ENCODE measurements at places on chromosomes 13 and 19. TPM values are rescaled to one million over a fixed set of nuclear protein-coding genes. Genes with fewer than 3 reads are reported as not detected.
A peak's percentile ranks its signal among the peaks of the same experiment; 100 is the strongest.

GRCh38 chr13:36981156-36981743 lies 17.9 kb downstream of the ALG5 start:
- peaks cover 15% of the 10 kb centered on the region for H3K36me3 ChIP-seq
- H3K4me3 ChIP-seq, result no peak overlapping the region
- H3K27me3 ChIP-seq, result no peaks in the 10 kb centered on the region

DNA sequence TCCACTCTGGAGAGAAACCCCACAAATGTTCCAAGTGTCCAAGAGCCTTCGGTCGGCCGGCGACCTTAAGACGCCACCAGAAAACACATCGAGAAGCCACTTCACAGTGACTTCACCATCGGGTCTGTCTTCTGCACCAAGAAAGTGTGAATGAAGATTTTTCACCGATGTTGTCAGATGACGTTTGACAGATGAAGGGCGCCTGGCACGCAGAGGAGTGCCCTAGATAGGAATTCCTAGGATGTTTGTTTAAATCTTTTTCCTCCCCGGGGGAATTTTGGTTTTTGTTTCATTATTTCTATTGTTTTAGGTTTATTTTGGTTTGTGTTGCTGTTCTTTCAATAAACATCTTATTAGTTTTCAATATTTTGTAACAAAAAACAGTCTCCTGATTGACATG lies 7.0 kb downstream of the ZSCAN5C start:
- DNase-seq, result no peak
- H3K36me3 ChIP-seq, result no peaks in the 10 kb centered on the region
- H3K4me1 ChIP-seq, result no peaks in the 10 kb centered on the region
- H3K27ac ChIP-seq, result no peak overlapping the region
- H3K4me3 ChIP-seq, result no peak overlapping the region

Gene EFNB2
- 10.9 TPM for total RNA-seq

- no peak for DNase-seq
- H3K27me3 ChIP-seq, result no peaks in the 10 kb centered on the region
- no peaks in the 10 kb centered on the region for H3K36me3 ChIP-seq
- H3K4me3 ChIP-seq, result no peak overlapping the region
- no peak overlapping the region for H3K27ac ChIP-seq
Observed at GRCh38 chr13:107295416-107296140, 727.6 kb upstream of the ARGLU1 start.

DNA sequence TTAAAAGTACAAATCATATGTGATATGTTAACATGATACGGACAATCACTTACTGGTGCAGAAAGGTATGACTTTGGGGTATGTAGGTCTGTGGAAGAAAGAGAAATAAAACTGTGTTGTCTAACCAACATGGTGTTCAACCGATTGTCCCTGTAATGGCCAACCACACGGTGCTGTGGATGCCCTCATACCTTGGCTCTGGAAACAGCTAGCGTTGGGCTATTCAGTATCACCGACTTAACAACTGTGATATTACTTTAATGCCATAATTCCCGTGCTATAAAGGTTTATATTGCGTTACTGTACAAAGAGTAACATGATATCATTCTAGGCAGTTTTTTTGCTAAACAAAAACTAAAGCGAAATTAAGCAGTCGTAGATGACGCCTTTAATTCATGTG lies 448.3 kb downstream of the EFNB2 start:
- H3K27me3 ChIP-seq, result no peaks in the 10 kb centered on the region
- no peak for DNase-seq
- H3K27ac ChIP-seq, result no peak overlapping the region
- H3K4me1 ChIP-seq, result no peaks in the 10 kb centered on the region
- no peaks in the 10 kb centered on the region for H3K36me3 ChIP-seq
- no peak overlapping the region for H3K4me3 ChIP-seq

DNA sequence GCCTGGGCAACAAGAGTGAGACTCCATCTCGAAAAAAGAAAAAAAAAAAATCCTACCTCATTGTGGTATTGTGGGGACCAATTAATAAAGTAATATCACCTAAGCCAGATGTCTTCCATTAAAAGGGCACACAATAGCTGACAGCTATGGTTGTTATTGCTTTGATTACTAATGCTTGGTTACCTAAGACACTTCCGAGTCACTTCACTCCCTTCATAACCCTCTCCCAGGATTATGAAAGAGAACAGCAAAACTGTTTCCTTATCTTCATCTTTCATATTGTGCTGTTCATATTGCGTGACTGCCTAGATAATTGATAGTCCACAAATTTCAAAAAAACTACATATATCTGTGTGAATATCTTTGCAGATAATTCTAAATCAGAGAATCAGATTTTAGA lies 10.3 kb upstream of the HSPH1 start:
- H3K36me3 ChIP-seq, result no peaks in the 10 kb centered on the region
- DNase-seq, result no peak
- no peak overlapping the region for H3K27ac ChIP-seq

DNA sequence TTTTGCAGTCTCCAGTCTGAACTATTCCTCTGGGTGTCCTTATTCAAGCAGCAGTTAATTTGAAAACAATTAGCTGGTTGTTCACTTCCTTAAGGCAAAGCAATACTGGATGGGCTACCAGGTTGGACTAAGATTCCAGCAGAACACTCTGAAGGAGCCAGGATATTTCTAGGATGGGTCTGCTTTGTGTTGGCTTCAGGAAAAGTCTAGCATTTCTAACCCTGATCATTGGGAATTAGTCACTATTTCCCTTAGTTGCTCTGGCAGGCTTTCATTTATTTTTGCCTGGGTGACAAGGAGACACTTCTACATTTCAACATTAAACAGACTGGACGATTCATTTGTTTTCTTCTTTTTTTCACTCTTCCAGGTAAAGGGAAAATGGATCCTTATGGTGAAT lies 228.4 kb downstream of the ENOX1 start:
- H3K4me1 ChIP-seq, result no peaks in the 10 kb centered on the region
- DNase-seq, result no peak
- H3K27me3 ChIP-seq, result no peaks in the 10 kb centered on the region
- H3K4me3 ChIP-seq, result no peak overlapping the region
- H3K27ac ChIP-seq, result no peak overlapping the region
- H3K36me3 ChIP-seq, result no peaks in the 10 kb centered on the region

GRCh38 chr19:57436417-57436816 lies 1.3 kb downstream of the ZNF749 start:
- H3K4me3 ChIP-seq, result peak overlapping the region; percentile 61
- no peak overlapping the region for H3K27ac ChIP-seq
- DNase-seq, result no peak
- no peaks in the 10 kb centered on the region for H3K36me3 ChIP-seq
- H3K27me3 ChIP-seq, result no peaks in the 10 kb centered on the region
- peaks cover 12% of the 10 kb centered on the region for H3K4me1 ChIP-seq

- peaks cover 6% of the 10 kb centered on the region for H3K27me3 ChIP-seq
- DNase-seq, result no peak
- 0 out of 2 replicates have a peak, but pooled peaks cover 3% of the 10 kb centered on the region for H3K36me3 ChIP-seq
Observed at GRCh38 chr19:10832939-10833296, 3.1 kb downstream of the TMED1 start.

Gene ZNF560
- total RNA-seq, result 0.31 TPM

GRCh38 chr13:54183166-54183565 lies 1154.6 kb downstream of the OLFM4 start:
- H3K27ac ChIP-seq, result no peak overlapping the region
- peaks cover 25% of the 10 kb centered on the region for H3K4me1 ChIP-seq
- H3K4me3 ChIP-seq, result no peak overlapping the region
- H3K27me3 ChIP-seq, result no peaks in the 10 kb centered on the region

GRCh38 chr13:96450326-96451020 lies 360.6 kb downstream of the HS6ST3 start:
- no peaks in the 10 kb centered on the region for H3K36me3 ChIP-seq
- H3K27ac ChIP-seq, result no peak overlapping the region
- no peaks in the 10 kb centered on the region for H3K27me3 ChIP-seq
- H3K4me3 ChIP-seq, result no peak overlapping the region
